ENCODE measurements at places on chromosomes 1 and 21.

DNA sequence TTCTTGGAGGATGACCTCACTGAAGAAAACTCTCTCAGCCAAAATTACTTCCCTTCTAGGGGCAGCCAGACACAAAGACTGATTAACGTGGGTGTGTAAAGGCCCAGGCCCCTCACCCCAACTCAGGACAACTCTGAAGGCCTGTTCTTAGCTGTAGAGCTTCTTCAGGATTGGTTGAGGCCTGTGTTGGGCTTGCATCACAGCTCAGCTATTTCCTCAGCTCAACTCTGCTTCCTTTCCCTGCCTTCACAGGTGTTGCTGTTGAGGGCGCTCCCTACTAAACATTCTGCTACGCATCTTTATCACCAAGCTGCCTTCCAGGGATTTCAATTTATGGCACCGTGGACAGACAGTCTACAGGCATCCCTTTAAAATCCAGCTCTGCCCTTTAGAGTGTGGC, 36.8 kb downstream of the MAB21L3 start:
- DNase-seq: peak; percentile 40

GRCh38 chr1:201543871-201544642, 5.1 kb downstream of the NAV1 start:
- no peak for DNase-seq

DNA sequence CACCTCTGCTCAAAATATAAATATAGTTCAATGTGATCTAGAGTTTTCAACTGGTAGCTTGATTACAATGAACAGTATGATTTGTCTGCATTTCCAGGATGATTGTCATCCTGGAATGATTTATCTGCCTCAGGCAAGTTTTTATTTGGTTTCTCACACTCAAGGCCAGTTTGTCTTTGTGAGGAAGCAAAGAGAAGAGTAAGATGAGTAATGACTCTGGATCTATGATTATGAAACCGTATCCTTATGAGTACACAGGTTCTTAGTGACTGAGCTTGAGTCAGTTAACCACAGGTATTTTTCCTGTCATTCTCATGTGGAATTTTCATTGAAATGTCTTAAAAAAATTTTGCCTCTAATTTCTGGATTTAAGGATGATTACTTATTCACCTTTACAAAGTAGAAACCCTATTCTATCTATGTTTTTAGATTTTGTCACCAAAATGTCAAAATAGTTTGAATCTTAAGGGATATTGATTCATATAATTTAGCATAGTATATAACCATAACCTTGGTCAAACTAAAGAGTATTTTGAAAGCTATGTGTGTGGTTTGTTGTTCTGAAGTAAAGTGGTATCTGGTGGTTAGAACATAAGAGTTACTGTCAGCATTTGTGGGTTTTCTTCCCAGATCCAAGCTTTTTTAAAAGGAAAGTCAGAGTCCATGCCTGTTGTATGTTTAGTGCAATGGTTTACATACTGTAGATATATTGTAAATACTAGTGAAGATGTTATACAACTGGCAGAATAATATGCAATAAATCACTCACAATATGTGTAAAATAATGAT, 145.0 kb downstream of the RASAL2 start:
- peak; percentile 100 for DNase-seq

DNA sequence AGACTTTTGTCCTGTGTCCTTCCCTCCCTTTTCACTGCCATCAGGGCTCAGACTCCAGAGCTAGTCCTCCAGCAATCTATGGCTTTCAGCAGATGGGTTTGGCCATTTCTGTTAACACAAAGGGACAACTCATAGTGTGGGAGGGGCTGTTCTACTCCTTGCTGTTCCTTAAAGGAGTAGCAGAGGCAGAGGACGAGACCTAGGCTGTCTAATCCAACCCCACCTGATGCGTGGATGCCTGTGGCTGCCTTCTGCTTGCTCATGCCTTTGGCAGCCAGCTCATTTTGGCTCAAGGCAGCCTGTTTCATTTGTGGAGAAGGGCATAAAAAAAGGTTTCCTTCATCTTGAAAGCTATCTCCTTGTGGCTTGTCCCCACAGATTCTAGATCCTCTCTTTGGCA, 27.0 kb downstream of the MFSD2A start:
- DNase-seq: peak; percentile 97

DNA sequence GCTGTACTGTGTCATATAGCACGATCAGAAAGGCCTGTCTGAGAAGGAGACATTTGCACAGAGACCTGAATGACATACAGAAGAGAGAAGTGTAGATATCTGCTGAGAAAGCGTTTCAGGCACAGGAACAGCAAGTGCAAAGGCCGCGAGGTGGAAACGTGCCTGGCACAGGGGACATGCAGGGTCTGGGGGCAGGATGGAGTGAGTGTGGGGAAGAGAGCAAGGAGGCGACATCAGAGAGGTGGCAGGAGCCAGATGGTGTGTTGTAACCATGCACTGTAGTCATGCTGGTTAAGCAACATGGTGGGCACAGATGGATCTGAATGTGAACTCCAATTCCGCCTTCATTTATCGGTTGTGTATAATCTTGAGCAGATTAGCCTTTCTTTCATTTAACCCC, 13.0 kb downstream of the KRTCAP2 start:
- no peak for DNase-seq

- DNase-seq: peak; percentile 77
Measured at GRCh38 chr1:42146626-42147320, 6.4 kb upstream of the GUCA2B start.

- DNase-seq: no peak
Measured at GRCh38 chr1:76343356-76343755, 268.8 kb downstream of the ST6GALNAC3 start.

DNA sequence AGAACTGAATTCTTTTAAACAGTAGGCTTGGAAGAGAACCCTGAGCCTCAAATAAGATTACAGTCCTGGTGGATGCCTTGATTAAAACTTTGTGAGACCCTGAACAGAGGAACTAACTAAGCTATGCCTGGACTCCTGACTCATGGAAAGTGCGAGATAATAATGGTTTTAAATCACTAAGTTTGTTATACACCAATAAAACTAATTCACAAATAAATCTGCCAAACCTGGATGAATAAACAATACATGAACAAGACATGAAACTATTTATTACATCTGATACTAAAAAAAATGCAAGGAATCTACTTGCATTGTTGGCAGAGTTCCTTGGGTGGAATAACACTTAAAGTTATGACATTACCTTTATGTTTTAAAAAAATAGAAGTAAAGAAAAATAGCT, 118.4 kb downstream of the PIGK start:
- no peak for DNase-seq

GRCh38 chr1:26951216-26951615, 9.1 kb downstream of the KDF1 start:
- no peak for DNase-seq

GRCh38 chr1:8202182-8202905, 115.6 kb upstream of the SLC45A1 start:
- DNase-seq: peak; percentile 84

- DNase-seq: no peak
Measured at GRCh38 chr1:211468595-211468994, 23.4 kb downstream of the RD3 start.

- no peak for DNase-seq
Measured at GRCh38 chr1:230233786-230234185, 166.7 kb downstream of the GALNT2 start.

- DNase-seq: no peak
Measured at GRCh38 chr1:211606914-211607753, 28.2 kb upstream of the SLC30A1 start.

DNA sequence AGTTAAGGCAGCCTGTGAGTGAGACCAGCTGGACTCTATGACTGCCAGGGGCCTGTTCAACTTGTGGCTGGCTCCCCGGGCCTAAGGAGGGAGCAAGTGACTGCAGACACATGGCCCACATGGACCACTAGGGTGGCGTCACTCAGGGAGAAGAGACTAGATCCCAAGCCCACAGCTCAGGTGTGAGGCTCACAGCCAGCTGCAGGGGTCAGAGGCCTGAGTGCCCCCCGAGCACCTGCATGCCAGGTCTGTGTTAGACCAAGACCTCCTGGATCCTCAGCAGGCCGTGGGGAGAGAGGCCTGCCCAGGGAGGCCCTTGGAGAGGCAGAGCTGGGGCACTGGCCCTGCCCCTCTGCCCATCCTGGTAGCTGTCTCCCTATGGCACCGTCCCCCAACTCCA, 142.4 kb upstream of the RUNX3 start:
- no peak for DNase-seq

DNA sequence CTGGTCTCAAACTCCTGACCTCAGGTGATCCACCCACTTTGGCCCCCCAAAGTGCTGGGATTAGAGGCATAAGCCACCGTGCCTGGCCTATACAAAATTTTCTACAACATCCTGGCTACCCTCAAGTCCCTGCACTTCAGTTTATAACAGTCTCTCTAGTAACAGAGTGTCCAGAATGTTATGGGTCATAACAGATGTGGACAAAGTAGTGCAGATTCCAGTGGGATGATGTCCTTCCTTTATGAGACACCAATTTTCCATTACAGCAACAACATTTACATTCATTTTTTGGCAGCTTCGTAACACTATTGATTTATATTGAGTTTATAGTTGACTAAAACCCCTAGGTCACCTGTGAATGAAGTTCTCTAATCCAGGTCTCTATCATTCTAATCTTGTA, 429.4 kb upstream of the PTBP2 start:
- DNase-seq: no peak

DNA sequence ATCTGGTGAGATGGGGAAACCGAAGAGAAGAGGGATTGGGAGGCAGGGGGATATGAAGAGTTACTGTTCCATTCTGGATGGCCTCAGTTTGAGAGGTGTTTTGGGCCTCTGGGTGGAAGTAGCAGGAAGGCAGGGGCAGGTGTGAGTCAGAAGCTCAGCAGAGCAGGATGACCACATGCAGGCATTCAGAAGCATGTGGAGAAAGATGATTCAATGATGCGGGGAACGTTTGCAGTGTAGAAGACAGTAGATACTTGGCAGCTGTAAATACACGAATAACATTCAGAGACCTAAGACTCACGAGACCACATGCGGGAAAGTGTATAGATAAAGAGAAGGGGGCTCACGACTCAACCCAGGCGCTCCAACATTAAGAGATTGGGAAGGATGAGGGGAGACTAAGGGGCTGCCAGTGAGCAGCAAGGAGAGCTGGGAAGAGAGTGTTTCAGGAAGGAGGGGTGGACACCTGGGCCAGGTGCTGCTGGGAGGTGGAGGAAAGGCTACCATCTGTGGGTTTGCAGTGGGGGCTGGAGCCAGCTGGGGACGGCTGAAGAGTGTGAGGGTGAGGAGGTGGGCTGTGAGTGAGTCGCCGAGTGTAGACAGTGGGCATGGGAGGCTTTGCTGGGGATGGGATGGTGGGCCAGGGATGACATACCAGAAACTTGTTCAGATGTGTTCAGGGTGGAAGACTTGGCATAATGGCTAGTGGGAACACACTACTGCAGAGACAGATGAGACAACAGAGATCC, 5.8 kb upstream of the EPS8L3 start:
- DNase-seq: peak; percentile 73

GRCh38 chr1:109314795-109315194, 8.0 kb upstream of the MYBPHL start:
- no peak for DNase-seq

- DNase-seq: no peak
Measured at GRCh38 chr1:29259802-29260441, 23.6 kb downstream of the PTPRU start.

- DNase-seq: no peak
Measured at GRCh38 chr1:56395776-56396175, 183.6 kb downstream of the PLPP3 start.

DNA sequence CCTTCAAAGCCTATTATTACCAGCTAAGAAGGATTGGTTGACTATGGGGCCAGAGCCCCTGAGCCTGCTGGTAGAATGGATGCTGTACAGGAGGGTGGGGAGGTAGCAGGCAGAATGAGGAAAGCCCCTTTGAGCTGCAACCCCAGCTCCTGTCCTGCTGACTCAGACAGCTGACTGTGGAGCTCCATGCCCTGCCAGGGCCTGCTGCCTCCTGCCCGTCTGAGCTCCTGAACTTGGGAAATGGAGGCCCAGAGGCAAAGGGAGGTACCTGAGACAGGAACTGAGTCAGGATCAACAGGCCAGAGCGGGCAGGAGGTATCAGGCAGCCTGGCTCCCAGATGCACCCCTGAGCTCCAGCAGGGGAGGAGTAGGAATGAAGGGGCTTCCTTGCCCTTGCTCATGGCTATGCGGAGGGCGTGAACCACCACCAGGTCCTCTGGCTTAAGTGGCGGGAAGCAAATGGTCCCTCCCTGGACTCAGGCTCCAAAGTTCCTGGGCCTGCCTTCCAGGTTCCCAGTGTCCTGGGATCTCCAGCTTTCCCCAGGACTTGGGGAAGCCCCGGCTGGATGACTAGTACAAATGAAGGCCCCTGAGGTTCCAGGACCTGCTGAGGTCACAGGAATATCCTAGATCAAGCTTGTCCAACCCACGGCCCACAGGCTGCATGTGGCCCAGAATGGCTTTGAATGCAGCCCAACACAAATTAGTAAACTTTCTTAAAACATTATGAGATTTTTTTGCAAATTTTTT, 3.9 kb upstream of the SFN start:
- peak; percentile 99 for DNase-seq
